ENCODE measurements at places on chromosomes 7 and 10.

GRCh38 chr7:138398857-138399256, 61.2 kb upstream of the TRIM24 start:
- no peak for DNase-seq

GRCh38 chr7:68440866-68441265, 1157.4 kb upstream of the AUTS2 start:
- no peak for DNase-seq

- no peak for DNase-seq
Measured at GRCh38 chr10:70174058-70174741, 3.9 kb upstream of the SAR1A start.

DNA sequence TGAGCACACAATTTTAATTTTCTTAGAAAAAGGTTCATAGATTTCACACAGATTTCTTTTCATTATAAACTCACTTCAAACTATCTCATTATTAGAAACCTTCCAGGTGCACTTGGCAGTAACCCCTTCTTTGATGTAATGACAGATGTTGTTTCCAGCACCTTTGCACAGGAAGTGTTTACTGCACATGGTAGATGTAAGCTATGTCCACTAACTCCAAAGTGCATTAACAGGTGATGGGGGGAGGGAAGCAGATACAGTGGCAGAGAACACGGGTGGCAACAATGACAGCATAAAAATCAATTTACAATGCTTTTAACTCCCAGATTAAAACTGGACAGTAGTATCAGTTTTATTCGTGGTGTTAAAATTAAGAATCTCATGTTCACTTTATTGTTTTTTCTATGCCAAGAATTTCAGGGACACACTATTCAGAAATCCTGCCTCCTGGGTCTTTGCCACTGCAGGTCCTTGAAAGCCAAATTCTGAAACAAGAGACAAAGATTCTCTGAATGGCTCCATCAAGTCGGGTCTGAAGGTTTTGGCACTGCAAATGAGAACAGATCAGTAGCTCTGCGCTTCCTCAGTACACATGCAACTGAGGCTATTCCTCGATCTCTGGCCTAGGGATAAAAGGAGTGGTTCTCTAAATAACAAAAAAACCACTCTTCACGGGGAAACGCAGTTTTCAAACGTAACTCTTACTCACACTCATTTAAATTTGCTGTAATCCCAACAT, 187.7 kb downstream of the JAZF1 start:
- peak; percentile 81 for DNase-seq

DNA sequence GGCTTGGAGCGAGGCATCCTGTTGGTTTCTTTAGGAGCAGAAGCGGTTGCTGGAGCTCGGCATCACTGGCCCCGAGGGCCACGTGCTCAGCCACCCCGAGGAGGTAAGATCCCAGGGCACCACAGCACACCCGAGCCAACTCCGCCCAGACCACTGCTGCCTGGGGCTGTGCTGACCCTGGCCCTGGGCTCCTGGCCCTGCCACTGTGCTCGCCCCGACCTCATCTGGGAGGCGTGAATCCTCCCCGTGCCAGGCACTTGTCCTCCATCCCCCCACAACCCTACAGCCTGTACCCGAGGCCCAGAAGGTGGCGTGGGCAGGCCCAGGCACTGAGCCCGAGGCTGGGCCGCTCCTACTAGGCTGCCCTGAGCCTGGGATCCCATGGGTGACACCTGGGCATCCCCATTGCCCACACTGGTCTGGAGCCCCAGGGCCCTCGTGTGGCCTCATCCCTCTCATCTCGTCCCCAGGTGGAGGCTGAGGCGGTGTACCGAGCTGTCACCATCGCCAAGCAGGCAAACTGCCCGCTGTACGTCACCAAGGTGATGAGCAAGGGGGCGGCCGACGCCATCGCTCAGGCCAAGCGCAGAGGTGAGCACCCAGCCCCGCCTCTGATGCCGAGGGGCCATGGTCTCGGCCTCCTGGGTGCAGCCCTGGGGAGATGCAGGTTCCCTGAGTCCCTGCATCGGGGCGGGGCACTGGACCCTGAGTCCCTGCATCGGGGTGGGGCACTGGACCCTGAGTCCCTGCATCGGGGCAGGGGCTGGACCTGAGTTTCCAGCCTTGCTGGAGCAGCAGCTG, 11.8 kb downstream of the DPYSL4 start:
- DNase-seq, result no peak

- peak; percentile 12 for DNase-seq
Measured at GRCh38 chr7:21912305-21912704, 33.4 kb downstream of the CDCA7L start.

DNA sequence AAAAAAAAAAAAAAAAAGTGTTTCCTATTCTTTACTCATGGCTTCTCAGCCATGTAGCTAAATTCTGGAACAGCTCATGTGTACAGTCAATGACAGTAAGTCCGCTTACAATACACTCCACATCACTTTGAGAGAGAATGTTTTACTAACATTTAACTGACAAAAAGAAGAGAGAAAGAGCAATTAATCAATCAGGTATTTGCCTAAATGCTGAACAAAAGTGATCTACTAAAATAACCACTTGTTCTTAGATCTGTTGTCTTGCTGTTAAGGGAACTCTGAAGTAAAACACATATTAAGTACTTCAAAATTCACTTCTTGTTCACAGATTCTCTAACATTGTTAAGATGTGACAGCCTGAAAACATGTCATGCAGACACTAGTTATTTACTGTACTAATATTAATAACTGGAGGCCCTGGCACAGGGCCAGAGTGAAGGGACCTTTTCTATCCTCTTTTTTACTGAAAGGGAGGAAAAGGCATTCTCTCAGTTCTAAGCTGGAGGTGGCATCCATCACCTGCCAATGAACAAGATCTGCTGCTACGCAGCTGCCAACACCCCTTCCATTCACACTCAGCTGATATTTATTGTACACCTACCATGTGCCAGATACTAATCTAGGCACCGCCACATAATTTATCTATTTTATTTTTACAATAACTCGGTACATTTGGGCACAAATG, 72.6 kb downstream of the AHR start:
- no peak for DNase-seq

DNA sequence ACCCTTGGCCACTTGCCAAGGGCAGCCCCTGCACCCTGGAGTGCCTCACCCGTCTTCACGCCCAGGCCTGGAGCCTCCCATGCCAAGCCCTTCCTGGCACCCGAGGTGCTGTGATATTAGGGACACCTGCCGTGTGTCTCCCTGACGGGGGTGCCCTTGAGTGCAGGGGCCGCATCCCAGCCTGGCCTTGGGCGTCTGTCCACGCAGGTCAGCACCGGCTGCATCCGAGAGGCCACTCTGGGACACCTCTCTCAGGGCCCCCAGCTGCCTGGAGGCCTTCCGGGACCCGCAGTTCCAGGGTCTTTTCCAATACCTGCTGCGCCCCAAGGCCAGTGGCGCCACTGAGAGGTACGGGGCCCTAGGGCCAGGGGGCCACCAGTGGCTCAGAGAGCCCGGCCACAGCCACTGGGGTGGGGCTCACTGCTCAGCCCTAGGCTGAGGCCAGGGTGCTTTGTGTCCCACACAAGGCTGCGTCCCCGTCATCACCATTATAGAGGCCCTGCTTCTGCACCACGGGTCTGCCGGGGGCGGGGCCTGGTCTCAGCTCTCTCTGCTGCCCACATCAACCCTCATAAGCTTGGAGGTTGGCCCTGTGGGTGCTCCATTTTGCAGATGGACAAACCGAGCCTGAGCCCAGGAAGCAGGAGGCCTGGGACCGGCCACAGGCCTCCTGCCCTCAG, 12.7 kb downstream of the AP5Z1 start:
- no peak for DNase-seq

DNA sequence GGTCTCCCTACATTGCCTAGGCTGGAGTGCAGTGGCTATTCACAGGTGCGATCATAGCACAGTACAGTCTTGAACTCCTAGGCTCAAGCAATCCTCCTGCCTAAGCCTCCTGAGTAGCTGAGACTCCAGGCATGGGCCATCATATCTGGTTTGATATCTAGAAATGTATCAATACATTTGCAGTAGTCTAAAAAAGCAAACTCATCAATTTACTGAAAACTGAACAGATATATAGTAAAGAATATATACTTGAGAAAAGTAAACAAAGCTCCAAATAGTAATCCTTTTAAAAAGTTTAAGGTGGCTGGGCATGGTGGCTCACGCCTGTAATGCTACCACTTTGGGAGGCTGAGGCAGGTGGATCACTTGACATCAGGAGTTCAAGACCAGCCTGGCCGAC, 57.1 kb upstream of the KMT2C start:
- DNase-seq, result no peak

DNA sequence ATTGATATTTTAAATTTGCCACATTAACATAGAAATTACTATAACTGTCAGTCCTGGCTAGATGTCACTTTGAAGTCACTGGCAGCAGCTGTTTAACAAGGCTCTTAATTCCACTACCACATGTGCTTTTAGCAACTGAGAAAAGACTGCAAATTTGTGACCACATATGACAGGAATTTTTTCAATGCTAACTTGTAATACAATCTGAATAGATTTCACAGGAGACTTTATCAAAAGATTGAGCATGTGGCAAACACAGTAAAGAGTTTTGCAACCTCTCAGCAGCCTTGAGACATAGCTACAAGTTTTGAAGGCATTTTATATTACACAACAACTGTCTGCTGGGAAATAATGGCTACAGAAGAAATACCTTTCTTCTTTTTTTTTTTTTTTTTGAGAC, 73.0 kb downstream of the MICU1 start:
- DNase-seq, result no peak

DNA sequence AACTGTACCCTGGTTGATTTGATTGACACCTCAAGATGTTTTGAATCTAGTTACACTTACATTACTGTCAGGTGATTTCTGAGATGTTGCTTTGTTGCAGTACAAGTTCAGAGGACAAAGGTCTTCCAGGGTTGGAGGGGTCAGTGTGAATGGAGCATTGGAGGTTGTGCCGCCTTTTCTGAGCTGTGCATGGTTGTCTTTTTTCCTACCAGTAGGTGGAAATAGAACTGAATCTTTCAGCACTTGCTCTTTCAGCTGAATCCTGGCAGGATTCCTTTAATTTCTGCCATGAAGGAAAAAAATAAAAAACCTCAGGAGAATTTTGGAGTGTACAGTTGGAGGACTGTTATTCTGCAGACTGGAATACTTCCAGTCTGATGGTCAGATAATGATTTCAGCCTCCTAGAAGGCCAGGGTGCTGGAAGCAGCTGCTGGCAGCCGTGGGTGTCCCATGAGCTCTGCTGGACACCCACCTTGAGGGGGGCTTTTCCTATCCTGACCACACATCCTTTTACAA, 82.7 kb downstream of the PLCE1 start:
- DNase-seq, result peak; percentile 59

DNA sequence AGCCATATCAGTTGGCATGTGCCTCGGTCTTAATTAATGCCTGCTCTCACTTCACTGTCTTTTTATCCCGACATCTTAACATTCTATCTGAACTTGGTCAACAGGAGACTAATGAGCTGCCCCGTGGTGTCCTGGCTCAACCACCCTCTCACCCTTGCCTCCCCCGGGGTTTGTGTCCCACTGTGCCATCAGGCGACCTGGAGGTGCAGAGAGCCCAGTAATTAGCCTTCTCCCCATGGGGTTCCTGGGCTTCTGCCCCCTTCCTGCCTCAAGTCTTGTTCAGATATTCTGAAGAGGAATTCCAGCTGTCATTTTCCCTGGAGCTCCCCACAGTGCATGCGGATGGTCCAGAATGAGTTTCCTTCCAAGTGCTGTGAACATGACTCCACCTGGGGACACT, 10.1 kb upstream of the JAKMIP3 start:
- no peak for DNase-seq

- no peak for DNase-seq
Measured at GRCh38 chr7:27154369-27154768, 2.0 kb upstream of the HOXA3 start.

- no peak for DNase-seq
Measured at GRCh38 chr10:116589926-116590325, 833 bp upstream of the PNLIPRP1 start.

DNA sequence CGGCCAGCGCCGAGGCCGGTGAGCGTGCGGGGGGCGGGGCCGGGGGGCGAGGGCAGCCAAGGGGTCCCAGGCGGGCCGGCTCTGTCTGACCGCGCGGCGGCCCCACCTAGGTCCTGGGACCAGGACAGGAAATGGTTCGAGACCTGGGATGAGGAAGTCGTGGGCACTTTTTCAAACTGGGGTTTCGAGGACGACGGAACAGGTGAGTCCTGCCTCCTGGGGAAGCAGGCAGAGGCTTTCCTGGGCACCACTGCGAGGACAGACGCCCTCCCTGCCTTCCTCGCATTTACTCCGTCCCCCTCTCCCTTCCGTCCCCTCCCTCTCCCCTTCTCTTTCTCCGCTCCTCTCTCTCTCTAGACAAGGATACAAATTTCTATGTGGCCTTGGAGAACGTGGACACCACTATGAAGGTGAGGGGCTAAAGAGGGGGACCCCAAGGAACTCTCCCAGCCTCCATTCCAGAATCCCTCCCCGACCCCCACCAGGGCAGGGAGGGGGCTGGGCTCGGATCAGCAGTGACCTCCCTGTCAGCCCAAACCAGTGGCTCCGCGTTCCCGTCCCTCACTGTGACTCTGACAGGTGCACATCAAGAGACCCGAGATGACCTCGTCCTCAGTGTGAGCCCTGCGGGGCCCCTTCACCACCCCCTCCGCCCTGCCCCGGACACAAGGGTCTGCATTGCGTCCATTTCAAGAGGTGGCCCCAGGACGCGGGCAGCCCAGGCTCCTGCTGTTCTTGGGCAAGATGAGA, 2.6 kb upstream of the MUC12 start:
- DNase-seq, result no peak

DNA sequence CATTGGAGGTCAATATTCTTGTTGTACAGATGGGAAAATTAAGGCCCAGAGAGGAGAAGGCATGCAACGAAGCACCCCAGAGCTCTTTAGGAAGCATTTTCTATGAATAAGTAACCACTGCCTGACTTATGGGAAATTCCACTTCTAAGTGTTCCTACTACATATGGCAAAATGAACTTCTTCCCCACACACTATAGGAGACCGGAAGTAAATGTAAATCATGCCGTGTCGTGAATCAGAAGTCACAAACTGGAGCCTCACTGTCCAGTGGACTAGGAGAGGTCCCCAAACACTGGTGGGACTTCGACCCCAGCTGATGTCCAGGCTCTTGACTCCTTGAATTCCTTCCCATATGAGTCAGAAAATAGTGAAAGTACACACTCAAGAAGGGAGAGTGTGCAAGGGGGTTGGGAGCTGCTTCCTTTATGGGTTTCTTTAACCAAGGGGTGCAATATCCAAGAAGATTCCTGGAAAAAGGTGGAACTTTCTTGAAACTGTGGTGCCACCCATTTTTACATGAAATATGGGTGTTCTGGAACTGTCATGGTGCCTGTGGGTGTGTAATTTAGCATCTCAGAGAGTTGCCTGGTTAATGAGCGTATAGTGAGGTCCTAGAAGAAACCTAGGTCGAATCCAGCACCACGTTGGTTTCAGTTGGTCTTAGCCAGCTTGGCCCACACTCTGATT, 6.7 kb downstream of the RASSF4 start:
- no peak for DNase-seq

- DNase-seq, result no peak
Measured at GRCh38 chr10:111954386-111954785, 229.2 kb downstream of the GPAM start.

GRCh38 chr10:121854809-121855445, 72.9 kb downstream of the ATE1 start:
- DNase-seq, result no peak
